ENCODE measurements at places on chromosomes 2 and 18. TPM values are rescaled to one million over a fixed set of nuclear protein-coding genes. Genes with fewer than 3 reads are reported as not detected.

CXCR1 gene
- not detected for total RNA-seq

FEV gene
- total RNA-seq: not detected

AQP12A gene
- total RNA-seq: not detected

CLEC4F gene
- not detected for total RNA-seq

ABCG8 gene
- total RNA-seq: not detected

USP37 gene
- 6.5 TPM for total RNA-seq

GAREM2 gene
- total RNA-seq: 6.3 TPM

HTR2B gene
- total RNA-seq: 0.07 TPM

GAL3ST2 gene
- not detected for total RNA-seq

RAB6C gene
- not detected for total RNA-seq

PLA2R1 gene
- 2.8 TPM for total RNA-seq
